ENCODE measurements at places on chromosomes 7 and 10.
A peak's percentile ranks its signal among the peaks of the same experiment; 100 is the strongest.

- no peak for DNase-seq
Observed at GRCh38 chr10:117431160-117431559, 55.9 kb upstream of the PDZD8 start.

GRCh38 chr10:818010-818409 lies 113.5 kb downstream of the LARP4B start:
- no peak for DNase-seq

- no peak for DNase-seq
Observed at GRCh38 chr7:141960687-141961422, 12.7 kb downstream of the TAS2R38 start.

DNA sequence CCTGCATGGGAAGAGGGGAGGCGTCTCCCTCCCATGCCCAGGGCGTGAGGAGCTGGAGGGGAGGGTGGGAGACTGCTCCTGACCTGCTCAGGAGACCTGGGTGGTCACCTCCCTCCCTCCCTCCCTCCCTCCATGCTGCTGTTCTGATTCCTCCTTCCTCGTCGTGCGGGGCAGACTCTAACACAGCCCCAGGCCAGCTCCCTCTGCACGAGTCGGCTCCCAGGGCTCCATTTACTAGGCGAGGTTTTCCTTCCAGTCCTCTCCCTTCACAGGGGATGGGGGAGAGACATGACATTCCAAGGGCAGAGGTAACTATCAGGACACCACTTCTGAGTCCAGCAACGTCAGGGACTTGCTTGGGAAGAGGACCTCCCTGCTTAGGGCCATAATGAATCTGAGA lies 23.6 kb downstream of the VIPR2 start:
- DNase-seq: no peak

- DNase-seq: no peak
Observed at GRCh38 chr7:135729230-135729629, 1.2 kb upstream of the SLC13A4 start.

GRCh38 chr7:33711231-33712019 lies 193.9 kb upstream of the BMPER start:
- DNase-seq: no peak

GRCh38 chr10:129339841-129340240 lies 127.2 kb upstream of the MGMT start:
- no peak for DNase-seq

- DNase-seq: no peak
Observed at GRCh38 chr7:18320971-18321567, 174.5 kb upstream of the HDAC9 start.

DNA sequence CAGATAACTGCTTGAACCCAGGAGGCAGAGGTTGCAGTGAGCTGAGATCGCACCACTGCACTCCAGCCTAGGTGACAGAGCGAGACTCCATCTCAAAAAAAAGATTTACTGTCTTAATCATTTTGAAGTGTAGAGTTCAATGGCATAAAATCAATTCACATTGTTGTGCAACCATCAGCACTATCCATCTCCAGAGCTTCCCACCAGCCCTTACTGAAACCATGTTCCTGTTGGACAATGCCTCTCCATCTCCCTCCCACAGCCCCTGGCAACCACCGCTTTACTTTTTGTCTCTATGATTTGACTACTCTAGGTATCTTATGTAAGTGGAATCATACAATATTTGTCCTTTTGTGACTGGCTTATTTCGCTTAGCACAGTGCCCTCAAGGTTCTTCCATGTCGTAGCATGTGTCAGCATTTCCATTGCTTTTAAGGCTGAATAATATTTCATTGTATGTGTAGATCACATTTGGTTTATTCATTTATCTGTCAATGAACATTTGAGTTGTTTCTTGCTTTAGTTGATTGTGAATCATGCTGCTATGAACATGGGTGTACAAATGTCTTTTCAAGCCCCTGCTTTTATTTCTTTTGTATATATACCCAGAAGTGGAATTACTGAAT lies 33.1 kb downstream of the NACAD start:
- DNase-seq: no peak

- DNase-seq: no peak
Observed at GRCh38 chr10:79417731-79418130, 27.7 kb downstream of the ZCCHC24 start.

DNA sequence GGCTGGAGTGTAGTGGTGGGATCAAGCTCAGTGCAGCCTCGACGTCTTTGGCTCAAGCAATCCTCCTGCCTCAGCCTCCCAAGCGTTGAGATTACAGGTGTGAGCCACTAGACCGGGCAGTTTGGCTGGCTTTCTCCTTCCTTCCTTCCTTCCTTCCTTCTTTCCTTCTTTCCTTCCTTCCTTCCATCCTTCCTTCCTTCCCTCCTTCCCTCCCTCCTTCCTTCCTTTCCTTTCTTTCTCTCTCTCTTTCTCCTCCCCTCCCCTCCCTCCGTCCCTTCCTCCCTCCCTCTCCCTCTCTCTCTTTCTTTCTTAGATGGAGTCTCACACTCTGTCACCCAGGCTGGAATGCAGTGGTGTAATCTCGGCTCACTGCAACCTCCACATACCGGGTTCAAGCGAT lies 7.6 kb upstream of the VPS37D start:
- no peak for DNase-seq

DNA sequence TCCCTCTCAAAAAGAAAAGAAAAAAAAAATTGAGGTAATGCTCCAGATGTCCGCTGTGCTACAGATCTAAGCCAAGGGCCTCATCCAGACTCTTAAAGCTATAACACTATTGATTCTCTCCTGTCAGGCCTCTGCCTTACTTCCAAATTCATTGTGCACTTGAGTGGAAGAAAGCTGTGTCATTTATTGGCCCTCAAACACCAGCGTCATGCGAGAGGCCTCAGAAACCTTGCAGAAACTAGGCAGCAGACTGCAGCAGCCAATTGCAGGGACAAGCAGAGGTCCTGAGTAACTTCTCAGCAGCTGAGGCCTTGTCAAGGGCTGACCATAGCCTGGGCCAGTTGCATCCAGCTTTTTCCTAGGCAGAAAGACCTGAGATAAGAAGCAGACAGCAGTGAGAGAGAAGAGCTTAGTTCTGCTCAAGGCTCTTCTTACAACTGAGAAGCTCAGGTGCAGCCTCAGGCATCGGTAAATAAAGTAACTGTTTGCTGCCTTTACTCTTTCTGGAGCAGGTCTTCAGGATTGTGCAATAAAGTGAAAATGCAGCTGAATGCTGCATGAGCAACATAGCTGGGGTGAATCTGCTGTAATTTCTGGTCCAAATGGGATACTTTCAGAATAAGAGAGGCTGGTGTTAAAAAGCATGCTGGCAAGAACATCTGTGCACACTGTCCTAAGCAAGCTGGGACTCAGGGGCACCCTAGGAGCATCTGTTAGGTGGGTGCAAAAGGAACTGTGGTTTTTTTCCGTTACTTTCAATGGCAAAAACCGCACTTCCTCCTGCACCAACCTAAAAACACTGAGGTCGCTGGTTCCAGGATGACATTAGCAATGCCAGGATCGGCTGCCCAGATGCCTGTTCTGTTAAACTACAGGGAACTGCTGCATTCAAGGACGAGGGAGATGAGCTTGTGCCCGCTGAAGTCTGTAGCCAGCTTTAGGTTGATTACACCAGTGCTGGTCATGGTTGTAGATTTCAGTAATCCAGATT lies 181.8 kb upstream of the PFKP start:
- DNase-seq: no peak

GRCh38 chr10:124704428-124705380 lies 39.5 kb downstream of the FAM53B start:
- no peak for DNase-seq

- no peak for DNase-seq
Observed at GRCh38 chr7:756928-757560, 30.0 kb upstream of the PRKAR1B start.

- no peak for DNase-seq
Observed at GRCh38 chr7:28298870-28299518, 113.3 kb upstream of the CREB5 start.

- no peak for DNase-seq
Observed at GRCh38 chr10:44253769-44254462, 131.0 kb downstream of the CXCL12 start.

DNA sequence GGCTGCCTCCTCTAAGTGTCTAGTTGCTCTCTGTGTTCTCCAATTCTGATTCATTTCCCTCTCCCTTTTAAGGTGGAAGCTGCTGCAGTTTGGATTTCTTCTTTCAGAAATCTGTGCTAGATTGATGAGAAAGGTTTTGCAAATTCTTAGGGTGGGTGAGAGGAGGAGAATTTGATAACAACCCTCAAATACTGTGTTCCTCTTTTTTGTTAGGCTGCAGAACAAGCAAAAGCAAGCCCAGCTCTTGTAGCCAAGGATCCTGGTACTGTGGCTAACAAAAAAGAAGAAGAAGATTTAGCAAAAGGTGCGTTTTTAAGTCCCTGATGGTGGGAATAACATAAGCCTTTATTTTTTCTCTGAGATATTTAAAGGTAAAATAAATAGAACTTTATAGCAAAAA lies 49.1 kb downstream of the STAM start:
- no peak for DNase-seq

GRCh38 chr10:11012421-11013295 lies 5.0 kb upstream of the CELF2 start:
- DNase-seq: no peak

- no peak for DNase-seq
Observed at GRCh38 chr7:190196-190595, 2.2 kb upstream of the FAM20C start.

- no peak for DNase-seq
Observed at GRCh38 chr7:598899-599298, 79.3 kb upstream of the PDGFA start.

GRCh38 chr10:84552478-84552877 lies 224.1 kb downstream of the CCSER2 start:
- no peak for DNase-seq

DNA sequence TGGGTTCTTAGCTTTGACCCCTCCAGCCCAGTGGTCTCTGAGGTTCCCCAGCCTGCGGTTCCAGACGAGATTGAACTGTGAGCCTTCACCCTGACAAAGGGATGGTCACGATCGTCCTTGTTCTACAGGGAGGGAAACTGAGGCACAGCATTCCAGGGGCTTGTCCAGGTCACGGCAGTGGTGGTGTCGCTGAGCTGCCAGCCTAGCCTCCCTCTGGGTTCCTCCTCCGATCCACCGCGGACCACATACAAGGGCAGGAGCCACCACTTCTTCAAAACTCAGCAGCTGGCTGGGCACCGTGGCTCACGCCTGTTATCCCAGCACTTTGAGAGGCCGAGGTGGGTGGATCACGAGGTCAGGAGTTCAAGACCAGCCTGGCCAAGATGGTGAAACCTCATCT lies 35.8 kb downstream of the ELFN1 start:
- no peak for DNase-seq

DNA sequence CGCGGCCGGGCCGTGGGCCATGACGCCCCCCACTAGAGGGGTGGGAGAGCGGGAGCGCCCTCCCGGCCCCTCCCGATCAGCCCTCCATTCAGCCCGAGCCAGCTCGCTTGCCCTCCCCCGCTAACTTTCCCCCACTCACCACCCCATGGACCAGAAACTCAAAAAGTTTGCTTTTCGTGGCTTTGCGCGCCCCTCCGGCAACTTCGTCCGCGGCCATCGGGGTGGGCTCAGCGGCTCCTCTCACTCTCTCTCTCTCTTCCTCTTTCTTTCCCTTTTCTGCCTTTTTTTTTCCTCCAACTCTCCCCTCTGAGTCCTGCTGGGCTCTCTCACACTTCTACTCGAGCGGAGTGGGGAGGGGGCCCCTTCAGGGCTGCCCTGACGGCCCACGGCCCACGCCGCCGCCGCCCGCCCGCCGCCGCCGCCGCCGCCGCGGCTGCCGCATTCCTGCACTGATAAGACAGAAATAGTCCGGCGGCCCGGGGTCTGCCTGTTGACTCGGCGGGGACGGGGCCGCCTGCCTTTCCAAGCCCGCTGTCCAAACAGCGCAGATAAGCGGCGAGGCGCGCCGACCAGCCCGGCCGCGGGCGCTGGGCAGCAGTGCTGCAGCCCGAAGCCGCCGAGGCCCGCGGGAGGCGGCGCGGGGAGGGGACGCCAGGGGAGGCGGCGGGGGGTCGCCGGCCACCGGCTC lies at the start of gene SMARCD3:
TSS of gene SMARCD3 (minus strand) at position 349 of the 688 bp plus-strand sequence. CDS start at position 217, 132 bp downstream.
- peak; percentile 43 for DNase-seq

DNA sequence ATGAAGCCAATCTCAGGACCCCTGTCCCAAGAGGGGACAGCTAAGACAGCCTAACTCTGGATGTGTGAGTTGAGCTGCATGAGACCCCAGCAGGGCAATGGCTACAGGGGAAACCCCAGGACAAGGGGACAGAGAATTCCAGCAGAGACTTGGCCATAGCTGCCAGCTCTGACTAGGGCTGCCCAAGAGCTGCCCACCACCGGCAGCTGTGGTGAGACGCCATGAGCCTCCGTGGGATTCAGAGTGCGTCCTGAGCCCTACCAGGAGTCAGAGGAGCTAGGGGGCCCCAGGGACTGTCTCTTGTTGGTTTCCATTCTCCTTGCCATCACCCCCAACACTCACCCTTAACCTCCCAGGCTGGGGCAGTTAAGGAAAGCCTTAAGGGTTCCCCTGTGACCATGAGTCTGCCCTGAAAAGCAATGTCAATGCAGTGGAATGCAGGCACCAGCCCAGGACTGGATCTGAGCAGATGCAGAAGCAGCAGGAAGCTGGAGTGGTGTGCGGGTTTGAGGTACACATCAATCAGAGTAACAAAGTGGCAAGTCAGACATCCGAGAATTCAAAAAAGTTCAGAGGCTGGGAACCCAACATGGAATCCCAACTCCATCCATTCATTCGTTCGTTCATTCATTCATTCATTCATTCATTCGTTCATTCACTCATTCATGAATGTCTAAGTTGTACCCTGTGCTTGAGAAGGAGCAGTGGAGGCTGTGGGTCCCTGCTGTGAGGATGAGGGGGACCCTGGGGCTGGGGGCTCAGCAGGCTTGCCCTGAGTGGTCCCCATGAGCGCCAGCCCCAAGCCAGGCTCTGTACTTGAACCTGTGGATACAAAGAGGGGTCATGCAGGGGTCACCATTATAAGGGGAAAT lies 52.9 kb downstream of the C10orf120 start:
- no peak for DNase-seq

DNA sequence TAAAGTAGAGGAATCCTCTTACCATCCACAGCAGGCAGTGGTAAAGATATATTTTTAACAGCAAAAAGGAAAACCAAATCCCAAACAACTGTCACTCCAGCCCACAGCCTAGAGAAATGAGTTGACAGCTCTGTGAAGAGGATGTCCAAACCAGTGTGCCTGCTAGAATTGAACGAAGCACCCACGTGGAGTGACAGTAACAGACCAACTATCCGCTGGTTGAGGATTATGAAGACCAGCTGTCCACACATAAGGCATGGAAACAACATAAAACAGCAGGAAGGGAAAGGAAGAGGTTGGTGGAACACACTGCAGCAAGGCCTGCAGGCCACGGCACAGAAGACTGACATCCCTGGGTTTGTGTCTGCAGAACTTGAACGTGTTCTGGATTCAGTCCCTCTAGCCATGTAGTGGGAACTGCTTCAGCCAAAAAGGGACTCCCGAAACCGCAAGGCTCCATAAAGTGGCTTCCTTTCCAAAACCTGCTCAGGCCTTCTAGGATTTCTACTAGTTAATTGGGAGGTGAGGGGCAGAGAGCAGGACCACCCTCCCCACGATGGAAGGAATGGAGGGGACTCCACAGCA lies 324.4 kb downstream of the BICC1 start:
- DNase-seq: no peak

DNA sequence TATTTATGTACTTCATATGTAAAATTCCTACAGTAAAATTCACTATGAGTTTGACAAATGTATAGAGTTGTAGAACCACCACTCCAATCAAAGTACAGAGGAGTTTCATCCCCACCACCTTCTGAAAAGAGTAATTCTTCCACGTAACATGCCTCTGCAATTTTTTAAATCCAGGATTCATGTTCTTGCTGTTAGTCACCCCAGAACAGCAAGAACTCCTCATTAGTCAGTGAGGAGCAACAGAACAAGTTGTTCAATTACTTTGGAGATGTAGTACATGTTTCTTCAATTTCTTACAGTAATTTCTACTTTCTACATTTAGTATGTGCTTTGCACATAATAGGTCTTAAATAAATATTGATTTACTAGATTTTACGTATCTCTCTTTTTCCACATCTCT lies 248.1 kb downstream of the ABCA13 start:
- no peak for DNase-seq

Data from stimulated activated CD4-positive, alpha-beta T cell treated with anti-CD3 and anti-CD28 coated beads, Interleukin-12 subunit alpha, Interleukin-12 subunit beta, amount 100 ng/mL, for 4 hours (primary cell).